ENCODE measurements at places on chromosomes 1 and 21.
A peak's percentile ranks its signal among the peaks of the same experiment; 100 is the strongest.

- no peak for DNase-seq
Measured at GRCh38 chr1:105872817-105873216, 1183.7 kb upstream of the PRMT6 start.

- DNase-seq: no peak
Measured at GRCh38 chr21:36560933-36561575, 81.1 kb upstream of the CLDN14 start.

- DNase-seq: no peak
Measured at GRCh38 chr1:65942476-65942875, 149.8 kb downstream of the PDE4B start.

DNA sequence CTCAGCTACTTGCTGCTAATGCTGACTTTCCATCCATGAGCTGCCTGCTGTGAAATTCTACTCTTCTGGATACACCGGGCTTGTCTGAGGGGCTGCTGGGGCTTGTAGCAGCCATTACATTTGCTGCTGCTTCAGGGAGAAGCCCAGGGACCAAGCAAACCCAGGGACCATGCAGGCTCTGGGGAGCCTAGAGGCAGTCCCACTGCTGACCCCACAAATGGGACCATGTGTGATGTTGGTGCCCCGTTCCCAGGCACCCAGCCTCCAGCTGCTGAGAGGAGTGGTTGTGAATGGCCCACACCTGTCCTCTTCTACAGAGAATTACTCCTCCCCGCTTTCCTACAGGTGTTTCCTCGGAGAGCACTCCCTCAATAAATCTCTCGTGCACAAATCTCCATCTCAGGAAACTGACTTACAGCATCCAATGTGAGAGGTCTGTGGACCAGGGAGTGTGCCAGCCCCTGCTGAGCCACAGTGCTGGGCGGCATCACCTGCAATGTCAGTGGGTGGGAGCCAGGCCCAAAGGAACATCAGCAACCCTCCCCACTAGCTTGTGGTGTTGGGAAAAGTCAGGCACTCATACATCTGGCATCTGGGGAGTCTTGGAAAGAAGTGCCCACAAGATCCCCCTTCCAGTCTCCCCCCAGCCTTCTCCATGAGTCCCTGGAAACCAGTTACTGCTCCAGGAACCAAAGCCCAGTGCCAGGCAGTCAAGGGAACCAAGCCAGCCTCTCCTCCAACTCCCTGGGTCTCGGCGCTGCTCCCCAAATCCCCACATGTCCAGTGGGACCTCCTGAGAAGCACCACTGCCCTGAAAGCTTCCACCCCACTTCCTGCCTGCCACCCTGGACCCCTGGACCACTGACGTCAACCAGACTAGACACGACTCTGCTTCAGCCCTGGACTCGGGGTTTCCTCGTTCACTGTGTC is 65.1 kb downstream of the TCP10L start:
- DNase-seq: no peak

DNA sequence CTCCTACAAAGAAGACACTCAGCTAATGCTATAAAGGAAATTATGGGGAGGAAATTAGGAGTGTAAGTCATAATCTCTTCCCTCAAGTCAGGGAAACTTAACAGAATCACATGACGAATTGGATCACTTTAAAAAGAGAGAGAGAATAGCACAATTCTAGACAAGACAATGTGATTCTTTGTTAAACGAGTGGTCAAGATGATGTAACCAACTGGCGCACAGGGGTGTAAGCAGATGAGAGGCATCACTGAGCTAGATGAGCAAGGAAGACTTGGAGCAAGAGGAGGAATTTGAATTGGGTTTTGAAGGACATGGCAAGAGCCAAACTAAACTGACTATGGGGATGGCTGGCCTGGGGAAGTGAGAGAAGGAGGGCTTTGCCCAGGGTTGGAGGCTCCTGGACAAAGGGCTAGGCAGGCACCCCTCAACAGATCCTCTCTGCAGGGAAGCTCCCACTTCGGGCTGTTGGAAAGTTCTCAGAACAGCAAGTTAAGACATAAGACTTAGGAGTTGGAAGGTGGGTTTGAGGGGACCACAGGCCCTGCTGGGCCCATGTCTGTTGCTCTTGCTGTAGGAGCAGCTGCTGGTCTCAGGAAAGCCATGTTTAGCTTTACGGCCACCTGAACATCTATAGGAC is 123.9 kb upstream of the GRIK3 start:
- DNase-seq: no peak

DNA sequence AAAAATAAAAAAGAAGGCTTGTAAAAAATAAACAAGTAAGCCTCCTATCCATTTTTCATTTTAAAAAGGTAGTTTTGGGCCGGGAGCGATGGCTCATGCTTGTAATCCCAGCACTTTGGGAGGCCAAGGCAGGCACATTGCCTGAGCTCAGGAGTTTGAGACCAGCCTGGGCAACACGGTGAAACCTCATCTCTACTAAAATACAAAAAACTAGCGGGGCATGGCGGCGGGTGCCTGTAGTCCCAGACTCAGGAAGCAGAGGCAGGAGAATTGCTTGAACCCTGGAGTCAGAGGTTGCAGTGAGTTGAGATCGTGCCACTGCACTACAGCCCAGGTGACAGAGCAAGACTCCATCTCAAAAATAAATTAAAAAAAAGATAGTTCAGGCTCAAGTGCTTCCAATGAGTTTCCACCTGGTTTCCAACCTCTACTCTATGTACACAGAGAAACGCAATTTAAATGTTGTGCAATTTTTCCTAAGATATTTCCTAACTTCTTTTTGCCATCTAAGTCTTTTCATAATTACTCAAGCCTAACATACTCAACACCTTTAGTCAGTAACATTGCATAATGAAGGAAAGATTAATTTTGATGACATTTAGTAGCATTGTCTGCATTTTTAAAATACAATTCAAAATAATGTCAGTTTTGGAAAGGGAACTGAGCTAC is 106.3 kb downstream of the KCNT2 start:
- no peak for DNase-seq

DNA sequence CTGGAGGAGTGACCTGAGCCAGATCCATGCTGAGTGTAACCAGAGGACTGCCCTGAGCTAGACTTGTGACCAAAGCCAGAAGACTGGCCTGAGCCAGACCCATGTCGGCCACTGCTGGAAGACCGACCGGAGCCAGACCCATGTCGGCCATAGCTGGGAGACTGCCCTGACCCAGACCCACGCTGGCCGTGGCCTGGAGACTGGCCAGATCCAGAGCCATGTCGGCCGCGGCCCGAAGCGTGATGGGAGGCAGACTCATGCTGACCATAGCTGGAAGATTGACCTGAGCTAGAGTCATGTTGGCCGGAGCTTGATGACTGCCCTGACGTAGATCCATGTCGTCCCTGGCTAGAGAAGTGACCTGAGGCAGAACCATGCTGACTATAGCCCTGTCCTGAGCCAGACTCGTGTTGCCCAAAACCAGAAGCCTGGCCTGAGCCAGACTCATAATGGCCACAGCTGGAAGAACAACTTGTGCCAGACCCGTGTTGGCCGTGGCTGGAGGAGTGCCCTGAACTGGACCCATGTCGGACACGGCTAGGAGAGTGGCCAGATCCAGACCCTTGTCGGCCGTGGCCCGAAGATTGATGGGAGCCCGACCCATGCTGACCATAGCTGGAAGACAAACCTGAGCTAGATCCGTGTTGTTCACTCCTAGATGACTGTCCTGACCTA is 5.1 kb downstream of the HRNR start:
- DNase-seq: peak; percentile 84

DNA sequence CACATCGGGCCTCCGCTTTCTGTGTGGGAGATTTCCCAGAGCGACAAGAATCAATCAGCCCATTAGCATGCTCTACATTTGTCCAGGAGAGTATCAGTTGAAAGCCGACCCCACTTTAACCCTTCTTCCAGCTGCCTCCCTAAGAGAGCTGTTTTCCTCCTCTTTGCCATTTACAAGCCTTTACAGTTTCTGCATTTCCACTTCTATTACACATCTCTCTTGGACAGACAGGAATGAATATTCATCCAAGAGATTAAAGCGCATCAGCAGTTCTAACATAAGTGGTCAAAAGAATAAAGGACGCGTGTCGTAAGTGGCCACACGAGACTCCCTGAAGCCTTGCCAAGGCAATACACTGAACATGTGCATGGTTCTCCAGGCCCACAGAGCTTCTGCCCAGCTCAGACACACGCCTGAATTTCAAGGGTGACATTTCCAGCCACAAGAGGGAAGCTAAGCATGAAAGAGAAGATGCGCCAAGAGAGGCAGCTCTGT is 47.3 kb downstream of the FAM78B start:
- no peak for DNase-seq

GRCh38 chr1:231827337-231828105 is 200.9 kb downstream of the DISC1 start:
- no peak for DNase-seq

- DNase-seq: no peak
Measured at GRCh38 chr21:17472592-17473271, 40.1 kb upstream of the CXADR start.

GRCh38 chr1:205525495-205526285 is 21.2 kb downstream of the CDK18 start:
- DNase-seq: no peak

DNA sequence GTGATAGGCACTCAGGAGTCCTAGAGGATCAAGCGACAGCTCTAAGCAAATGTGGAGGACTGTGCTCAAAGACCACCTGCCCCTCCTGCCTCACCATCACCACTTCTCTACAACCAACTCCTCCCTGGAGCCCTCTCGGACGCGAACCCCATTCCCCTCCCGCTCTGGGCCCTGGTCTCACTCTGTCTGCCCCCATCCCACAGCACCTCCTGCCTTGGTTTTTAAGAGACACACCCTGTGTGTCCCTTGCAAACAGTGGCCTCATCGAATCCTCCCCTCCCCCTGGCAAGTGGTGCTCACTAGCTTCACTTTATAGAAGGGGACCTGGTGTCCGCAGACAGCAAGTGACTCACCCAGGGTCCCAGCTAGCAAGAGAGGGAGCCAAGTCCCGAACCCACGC is 28.8 kb downstream of the EPHA8 start:
- no peak for DNase-seq

DNA sequence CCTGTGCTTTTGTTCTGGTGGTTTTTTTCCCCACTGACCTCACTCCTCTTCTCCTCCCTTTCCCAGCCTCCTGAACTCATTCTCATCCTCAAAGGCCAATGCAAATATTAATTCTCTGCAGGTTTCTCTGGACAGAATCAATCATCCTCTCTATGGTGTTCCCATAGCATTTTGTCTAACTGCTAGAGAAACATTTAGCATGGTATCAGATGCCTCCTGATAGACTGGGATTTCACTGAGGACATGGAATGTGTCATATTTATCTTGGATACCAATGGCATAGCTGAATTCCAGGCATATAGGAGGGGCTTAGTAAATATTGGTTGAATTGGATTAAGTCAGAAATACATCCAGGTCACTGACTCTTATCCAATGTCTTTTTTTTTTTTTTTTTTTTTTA is 46.1 kb upstream of the SRP9 start:
- DNase-seq: no peak

- no peak for DNase-seq
Measured at GRCh38 chr1:38789498-38790169, 69.9 kb downstream of the RRAGC start.

GRCh38 chr1:174743654-174744561 is 255.8 kb upstream of the CACYBP start:
- no peak for DNase-seq

DNA sequence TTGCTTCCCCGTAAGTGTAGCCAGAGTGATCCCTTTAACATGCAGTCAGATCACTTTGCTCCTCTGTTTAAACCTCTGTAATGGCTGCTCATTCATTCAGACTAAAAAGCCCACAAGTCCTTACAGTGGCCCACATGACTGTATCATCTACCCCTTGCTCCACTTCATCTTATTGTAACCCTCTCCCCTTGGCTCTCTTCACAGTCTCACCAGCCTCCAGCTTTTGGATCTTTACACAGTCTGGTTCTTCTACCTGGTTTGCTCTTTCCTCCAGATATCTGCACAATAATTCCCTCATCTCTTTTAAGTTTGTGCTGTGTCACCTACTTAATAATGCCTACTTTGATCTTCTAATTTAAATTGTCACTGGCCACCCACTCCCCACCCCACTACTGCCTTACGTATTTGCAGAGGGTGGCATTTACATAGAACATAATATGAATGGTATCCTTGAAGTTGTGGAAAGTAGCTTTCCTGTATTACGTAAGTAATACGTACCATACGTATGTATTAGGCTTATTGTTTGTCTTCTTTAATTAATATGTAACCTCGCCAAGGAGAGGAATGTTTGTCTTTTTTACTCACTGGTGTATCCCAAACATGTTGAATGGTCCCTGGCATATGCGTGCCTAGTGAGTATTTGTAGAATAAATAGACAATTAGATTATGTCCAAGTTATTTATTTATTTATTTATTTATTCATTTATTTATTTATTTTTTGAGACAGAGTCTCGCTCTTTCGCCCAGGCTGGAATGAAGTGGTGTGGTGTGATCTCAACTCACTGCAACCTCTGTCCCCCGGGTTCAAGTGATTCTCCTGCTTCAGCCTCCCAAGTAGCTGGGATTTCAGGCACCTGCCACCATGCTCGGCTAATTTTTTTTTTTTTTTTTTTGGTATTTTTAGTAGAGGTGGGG is 48.6 kb downstream of the TSNAX start:
- DNase-seq: no peak

DNA sequence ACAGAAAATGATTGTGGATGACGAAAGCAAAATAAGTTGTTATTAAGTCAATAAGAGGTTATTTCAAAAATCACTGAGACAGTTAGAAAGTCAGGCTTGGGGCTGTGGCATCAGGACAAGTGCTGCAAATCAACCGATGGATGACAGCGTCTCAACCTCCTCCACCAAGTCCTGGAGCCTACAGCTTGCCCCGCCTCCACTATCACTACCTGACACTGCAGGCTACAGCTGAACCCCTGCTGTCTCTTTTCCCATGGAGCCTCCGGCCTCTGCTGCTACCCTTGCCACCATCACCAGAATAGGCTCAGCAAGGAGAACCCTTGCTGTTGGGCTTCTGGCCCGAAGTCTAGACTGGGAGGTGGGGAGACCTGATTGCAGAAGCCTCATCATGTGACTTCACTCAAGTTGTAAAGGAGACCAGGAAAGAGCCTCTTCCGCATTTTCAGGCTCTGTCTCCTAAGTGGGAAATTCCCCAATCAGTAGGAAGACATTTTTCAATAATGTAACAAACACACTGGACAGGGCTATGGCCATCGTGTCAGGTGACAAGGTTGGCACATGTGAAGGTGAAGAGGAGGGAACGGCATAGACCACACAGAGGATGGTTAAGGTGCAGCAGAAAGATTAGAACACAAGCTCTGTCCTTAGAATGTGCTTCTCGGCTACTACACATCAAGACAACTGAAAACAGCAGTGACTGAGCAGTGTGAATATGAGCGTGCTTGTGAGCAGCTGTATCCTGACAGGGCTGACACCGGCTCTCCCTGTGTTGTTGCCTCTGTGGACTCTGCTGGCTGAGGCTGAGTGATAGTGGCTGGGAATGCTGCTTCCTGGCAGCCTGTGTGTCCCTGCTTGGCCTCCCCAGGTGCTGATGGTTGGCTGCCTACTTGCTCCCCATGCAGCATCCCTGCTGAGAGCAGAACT is 660.7 kb downstream of the PTPRU start:
- no peak for DNase-seq
